Stimulated activated CD8-positive, alpha-beta memory T cell treated with anti-CD3 and anti-CD28 coated beads, Interleukin-15, amount 100 ng/mL, for 4 hours (primary cell): ENCODE measurements at places on chromosomes 12 and 14.

- DNase-seq: no peak
Observed at GRCh38 chr12:97306147-97306546, 156.5 kb upstream of the RMST start.

GRCh38 chr12:100156731-100157426 lies 14.2 kb upstream of the BLTP3B start:
- DNase-seq: no peak

DNA sequence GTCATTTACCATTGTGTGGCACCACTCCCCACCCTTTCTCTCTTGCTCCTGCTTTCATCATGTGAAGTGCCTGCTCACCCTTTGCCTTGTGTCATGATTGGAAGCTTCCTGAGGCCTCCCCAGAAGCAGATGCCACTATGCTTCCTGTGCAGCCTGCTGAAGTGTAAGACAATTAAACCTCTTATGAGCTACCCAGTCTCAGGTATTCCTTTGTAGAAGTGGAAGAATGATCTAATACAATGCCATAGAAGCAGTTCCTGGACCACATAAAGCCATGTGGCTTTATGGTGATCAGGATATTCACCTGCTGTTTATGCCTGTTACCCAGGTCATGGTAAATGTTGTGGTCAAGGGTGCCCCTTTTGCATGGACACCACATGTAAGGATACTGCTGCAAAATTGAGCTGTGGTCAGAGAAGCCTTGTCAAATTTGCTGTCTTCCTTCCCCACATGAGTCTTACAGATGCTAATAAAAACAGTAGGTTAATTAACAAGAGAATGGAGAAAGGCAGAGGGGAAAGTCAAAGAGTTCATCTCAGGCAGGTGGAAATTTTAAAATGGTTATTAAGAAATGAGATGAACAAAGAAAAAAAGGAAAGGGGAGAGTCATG lies 112.8 kb upstream of the IFNG-AS1 start:
- DNase-seq: no peak

GRCh38 chr14:100620255-100621100 lies 33.3 kb upstream of the BEGAIN start:
- no peak for DNase-seq

- DNase-seq: no peak
Observed at GRCh38 chr14:104954746-104955395, 23.3 kb downstream of the AHNAK2 start.

DNA sequence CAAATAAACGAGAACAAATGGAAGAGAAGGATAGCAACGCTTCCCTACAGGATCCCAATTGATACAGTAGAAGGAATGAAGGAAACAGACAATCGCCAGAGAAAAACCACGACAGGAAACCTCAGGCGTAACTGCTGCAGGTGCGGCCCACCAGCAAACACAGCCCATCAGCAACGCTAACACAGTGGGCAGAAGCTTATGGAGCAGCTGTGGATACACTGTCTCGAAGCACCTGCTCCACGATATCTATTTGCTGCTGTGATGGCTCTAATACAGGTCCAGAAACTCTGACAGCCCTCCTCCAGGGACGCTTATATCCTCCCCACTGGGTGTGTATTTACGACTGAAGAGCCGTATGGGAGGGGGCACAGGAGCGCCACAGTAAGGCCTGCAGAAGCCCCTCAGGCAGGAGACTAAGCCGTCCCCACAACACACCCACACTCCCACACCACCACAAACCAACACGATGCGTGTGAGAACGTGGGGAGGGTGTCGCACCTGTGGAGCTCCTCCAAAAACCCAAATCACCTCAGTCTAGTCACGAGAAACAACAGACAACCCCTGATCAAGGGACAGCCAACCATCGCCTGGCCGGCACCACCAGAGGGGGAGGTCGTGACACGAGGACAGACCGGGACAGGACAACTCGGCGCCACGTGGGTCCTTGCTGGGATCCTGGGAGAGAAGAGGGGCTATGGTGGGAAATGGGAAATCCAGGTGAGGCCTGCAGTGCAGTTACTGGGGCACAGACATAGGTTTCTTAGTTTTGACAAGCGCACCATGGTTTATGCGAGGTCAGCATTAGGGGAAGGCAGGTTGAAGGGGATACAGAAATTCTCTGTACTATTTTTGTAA lies 24.0 kb downstream of the POLE start:
- no peak for DNase-seq

DNA sequence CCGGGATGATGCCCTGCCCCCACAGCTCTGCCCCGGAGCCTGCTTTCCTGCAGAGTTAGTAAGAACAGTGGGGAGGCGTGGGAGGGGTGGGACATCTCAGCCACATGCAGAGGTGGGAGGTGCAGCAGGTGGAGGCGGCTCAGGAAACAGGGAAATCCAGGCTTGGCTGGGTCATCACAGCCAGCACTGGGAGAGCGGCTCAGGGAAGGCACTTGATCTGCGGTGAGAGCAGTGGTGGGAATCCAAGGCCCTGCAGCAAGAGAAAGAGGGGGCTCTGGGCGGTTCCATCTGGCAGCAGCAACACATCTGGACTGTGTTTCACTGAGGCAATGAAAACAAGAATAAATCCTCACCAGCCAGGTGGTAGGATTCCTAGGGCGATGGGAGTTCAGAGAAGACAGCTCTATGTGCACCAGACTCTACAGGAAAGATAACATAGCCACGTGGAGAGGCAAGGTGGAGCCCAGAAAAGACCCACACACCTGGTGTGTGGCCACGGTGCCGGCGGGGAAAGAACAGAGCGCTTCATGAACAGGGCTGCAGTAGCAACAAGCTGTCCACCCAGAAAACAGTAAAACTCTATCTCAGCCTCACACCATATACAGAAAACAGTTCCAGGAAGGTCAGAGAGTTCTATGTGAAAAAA lies 57.6 kb downstream of the CCDC85C start:
- no peak for DNase-seq

GRCh38 chr14:24279301-24280186 lies 8.1 kb upstream of the RABGGTA start:
- DNase-seq: no peak

DNA sequence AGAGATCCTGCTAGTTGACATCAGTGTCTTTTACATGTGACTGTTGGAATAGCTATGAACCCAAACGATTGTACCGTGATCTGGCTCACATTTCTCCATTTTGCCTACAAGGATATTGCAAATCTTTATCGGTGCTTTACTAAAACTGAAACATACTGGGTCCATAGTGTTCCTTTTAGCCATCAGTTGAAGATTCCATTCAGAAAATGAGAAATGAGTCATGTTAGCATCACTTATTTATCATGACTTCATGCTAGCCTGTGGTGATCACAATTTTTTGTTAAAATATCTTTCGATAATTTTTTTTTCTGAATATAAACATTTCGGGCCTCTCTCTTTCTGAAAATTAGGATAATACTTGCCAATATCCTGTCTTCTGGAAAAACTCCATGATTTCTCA lies 210.3 kb downstream of the EGLN3 start:
- no peak for DNase-seq

DNA sequence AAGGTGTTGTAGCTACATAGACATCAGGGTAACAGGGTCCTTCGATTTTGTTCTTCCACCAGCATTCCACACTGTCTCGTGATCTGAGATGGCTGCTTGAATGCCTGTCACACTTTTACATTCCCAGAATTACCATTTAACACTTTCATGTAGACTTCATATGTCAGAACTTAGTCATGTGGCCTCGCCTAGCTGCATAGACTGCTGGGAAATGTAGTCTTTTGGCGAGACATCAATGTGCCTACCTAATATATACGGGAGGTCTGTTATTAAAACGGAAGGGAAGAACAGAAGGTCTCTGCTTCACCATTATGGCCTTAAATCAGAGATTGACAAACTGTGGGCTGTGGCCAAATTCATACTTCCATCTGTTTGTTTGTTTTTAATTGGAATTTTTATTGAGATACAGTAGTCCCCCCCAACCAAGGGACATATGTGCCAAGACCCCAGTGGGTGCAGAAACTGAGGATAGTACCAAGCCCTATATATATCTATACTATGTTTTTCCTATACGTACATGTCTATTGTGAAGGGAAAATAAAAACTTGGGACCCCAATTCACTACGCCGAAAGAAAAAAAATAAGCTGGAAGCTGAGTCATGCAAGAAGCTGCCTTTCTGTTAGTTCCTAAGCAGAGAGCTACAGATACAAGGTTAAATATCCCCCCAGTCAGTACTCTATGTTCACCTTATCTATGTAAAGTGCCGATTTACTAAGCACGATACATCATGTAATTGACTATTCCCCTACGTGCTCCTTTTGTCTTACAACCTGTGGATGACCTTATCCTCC lies 11.3 kb upstream of the HRK start:
- DNase-seq: no peak

GRCh38 chr12:112418273-112418607 lies 507 bp upstream of the PTPN11 start:
- DNase-seq: peak; percentile 5

- no peak for DNase-seq
Observed at GRCh38 chr14:101501858-101502615, 59.3 kb upstream of the DIO3 start.

DNA sequence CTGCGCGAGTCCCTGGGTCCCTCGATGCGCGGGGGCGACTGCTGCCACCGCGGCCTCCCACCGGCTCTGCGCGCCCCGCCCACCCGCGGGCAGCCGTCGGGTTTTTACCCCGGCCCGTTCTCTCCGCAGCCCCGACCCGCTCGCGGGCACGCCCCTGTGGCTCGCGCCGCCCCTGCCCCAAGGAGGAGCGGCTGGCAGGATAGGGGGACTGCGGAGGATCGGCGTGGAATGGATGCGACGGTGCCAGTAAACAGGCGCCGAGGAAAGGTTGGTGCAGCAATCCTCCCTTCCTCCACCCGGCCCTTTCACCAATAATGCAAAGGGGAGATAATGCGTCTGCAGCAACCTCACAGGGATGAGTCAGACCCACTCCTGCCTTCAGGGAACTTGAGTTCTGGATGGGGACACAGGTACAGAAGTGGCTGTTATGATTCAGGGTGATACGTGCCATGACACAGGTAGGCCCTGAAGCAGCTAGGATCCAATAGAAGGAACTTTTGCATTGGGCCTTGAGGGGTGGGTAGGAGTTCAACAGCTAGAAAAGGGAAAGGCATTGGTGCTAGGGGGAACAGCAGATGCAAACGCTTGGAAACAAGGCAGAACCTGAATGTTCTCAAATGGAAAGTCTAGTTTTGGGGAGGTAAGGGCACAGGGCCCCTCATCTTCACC lies 554 bp upstream of the DEGS2 start:
- DNase-seq: no peak

GRCh38 chr12:107236824-107237511 lies 143.6 kb upstream of the CRY1 start:
- DNase-seq: no peak
